Skeletal muscle cell (primary cell): ENCODE measurements at places on chromosomes 3 and 15.

- DNase-seq, result no peak
Measured at GRCh38 chr3:18666655-18667054, 241.5 kb upstream of the SATB1 start.

DNA sequence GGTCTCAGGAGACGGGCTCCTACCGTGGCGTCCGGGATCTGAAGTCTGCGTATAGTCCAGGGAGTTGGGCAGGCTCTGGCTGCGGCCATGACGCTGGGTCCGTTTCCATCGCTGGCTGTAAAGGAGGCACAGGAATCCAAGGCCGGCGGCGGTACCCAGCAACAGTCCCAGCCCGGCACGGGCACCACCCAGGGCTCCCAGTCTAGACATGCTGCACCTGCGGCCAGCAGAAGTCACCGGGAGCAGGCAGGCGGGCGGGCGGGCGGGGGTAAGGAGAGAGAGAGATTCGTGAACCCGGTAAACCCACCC lies 526 bp downstream of the RMDN3 start:
- no peak for DNase-seq

- DNase-seq, result no peak
Measured at GRCh38 chr3:102258666-102259227, 176.1 kb upstream of the ZPLD1 start.

- no peak for DNase-seq
Measured at GRCh38 chr3:14907043-14907966, 40.1 kb upstream of the NR2C2 start.

GRCh38 chr3:114338651-114339357 lies 45.0 kb downstream of the TIGIT start:
- DNase-seq, result no peak

DNA sequence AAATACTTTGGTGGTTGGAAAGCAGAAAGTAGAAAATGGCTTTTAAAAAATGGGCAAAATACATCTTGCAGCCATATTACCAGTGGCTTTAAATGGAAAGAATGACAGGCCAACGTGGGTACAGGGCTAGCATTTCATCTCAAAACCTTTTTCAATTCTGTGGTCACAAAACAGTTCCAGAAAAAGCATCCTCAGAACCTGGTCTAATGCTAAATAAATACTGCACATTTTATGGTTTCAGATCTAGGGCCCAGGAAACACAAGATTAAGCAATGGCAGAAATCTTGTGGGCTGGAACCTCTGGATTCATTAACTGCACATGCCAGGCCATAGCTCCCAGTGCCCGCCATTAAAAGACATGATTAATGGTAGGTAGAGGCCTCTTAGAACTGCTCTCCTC lies 470.2 kb upstream of the RASGRP1 start:
- no peak for DNase-seq

GRCh38 chr3:39327746-39328349 lies 1.7 kb upstream of the CCR8 start:
- DNase-seq, result no peak

- DNase-seq, result peak; percentile 70
Measured at GRCh38 chr3:152554980-152555379, 280.0 kb upstream of the P2RY1 start.
